ENCODE measurements at places on chromosomes 6 and 20.

- DNase-seq = no peak
These were observed 164.6 kb downstream of the MTFR2 start for GRCh38 chr6:136085370-136086115.

GRCh38 chr20:58112017-58112781, 116.3 kb downstream of the ANKRD60 start:
- peak; percentile 79 for DNase-seq

GRCh38 chr6:44800171-44800783, 412.8 kb downstream of the CDC5L start:
- DNase-seq = peak; percentile 4

- DNase-seq = no peak
These were observed 25.2 kb downstream of the DLL1 start for GRCh38 chr6:170265655-170266054.

GRCh38 chr6:36252005-36252404, 17.9 kb upstream of the PNPLA1 start:
- no peak for DNase-seq

DNA sequence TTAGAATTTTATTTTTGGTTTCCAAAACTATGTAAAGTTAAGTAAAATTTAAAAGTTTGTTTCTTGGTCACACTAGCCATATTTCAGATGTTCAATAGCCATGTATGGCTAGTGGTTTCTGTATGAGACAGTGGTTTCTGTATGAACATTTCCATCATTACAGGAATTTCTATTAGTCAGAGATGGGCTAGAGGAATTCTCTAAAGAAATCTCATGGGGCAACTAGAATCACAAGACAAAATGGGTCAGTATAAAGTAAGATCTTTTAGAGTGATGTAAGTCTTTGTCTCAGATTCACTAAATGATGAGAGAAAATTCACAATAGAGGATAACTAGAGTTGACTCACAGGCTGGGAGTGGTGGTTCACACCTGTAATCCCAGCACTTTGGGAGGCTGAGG, 149.0 kb downstream of the FUT9 start:
- DNase-seq = no peak

GRCh38 chr6:48743738-48744137, 632.7 kb upstream of the PTCHD4 start:
- peak; percentile 19 for DNase-seq

DNA sequence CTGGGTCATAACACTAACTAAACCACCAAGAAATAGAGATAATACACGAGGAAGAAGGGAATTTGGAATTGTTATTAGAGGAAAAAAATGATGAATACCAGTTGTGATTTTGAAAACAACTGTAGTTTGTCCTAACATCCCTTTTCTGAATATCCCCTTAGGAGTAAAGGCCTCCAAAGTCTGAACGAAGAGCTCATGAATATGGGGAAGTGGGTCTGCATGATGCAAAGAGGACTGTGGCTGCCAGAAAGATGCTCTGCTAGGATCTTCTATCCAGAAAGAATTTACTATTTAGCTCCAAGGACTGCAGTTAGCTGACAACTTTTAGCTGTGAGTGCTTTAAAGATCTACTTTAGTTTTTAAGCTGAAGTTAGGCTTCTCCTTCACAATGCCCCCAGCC, 308.8 kb upstream of the HS3ST5 start:
- no peak for DNase-seq

DNA sequence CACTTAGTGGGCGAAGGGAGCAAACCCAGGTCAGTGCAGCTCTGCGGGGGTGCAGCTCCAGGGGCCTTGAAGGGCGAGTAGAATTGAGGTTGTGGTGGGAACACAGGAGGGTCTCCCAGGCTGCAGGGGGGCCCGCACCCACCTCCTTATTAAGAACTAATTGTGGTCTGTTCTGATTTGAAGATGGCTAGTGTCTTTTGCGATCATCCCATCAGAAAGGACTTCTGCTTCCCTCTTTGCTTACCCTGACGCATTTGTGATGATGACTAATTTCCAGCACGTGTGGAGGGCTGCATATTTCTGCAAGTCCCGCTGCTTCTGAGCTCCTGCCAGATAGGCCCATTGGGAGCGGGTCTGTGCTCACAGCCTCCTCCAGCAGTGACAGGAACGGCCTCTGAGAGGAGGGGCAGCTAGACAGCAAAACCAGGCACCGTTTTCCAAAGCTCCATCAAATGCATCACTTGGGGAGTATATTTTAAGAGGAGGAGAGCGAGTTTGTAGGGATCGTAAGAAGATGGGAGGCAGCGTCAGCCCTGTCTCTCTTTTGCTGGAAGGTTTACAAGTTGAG, 268.9 kb downstream of the CDH4 start:
- peak; percentile 61 for DNase-seq

GRCh38 chr6:21981235-21981833, 315.5 kb downstream of the PRL start:
- no peak for DNase-seq

DNA sequence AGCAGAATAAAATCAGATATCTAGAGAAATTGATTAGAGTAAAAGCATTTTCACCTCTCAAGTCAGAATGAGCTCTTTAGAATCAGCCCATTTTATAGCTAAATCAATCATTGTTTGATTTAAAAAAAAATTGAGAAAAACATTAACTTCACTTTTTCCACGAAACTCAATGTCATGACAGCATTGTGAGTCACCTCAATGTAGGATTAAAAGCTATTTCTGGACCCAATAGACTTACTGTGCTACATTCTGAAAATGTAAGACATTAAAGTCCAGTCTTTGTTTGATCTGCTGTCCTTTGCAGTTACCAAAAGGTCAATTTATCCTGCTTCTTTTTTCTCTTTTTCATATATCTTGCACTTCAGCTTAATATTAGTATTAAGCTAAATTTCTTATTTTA, 519.4 kb upstream of the ZNF337 start:
- DNase-seq = peak; percentile 20

DNA sequence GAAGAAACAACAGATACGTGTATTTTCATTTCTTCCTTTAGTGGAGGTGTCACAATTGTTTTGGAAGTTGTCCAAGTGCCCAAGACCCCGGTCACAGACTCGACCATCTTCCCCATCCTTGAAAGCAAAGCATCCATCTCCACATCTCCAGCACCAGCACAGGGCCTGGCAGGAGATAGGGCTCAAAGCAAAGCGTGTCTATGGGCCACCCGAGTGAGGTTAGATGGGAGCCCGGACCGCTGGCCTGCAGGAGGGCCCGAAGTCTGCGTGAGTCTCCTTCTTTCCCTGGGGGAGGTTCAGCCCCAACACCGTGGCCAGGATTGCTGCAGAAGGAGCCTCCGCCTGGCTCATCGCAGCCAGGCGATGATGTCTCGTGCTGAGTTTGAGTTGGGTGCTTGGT, 83.5 kb upstream of the SULF2 start:
- no peak for DNase-seq

DNA sequence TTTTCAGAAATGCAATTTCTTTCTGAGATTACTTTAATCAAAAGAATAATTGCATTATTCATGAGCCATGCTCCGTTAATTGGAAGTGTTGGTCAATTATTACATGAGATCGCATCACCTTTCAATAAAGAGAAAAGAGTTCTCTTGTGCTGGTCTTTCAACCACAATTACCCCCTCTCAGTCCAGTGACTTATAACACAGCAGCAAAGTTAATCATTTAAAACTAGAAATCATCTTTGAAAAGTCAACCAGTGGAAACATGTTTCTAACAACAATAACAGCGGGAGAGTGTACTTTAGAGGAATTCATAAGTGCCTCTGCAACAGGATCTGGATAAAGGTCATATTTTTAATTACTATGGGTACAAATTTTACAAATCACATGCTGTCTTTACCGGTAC, 384.4 kb upstream of the AGPAT4 start:
- no peak for DNase-seq

DNA sequence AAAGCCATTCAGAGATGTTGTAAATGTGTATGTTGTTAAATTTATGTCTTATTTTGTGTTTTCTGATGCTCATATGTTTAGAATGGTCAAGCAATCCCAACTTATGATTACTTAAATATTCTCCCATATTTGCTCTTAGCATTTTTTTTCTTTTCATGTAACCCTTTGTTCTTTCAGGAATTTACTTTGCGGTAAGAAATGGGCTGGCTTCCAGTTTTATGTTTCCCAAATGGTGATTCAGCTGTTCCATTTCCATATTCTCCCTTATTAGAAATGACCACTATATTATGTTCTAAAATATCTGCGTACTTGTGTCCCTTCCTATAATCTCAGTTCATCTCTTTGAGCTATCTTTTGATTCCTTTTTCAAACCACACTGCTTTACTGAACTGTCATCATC, 113.7 kb downstream of the CDH26 start:
- DNase-seq = peak; percentile 33

- DNase-seq = no peak
These were observed 129.2 kb upstream of the AKAP12 start for GRCh38 chr6:151110576-151110905.

DNA sequence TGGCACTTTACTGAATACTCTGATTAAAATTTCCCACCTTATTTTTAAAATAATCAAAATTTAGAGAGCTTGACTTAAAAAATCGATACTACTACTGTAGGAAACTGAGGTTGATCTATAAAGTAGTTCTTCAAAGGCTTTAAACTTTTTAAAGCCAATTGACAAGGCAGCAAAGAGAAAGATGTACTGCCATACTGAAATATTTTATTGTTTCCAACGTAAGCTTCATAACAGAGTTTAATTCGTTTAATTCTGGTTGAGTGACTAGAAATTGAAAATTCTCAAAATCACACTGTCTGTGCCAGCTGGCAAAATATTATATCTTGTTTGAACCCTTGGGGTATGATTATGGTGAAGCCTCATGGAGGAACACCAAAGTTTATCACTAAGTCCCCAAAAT, 207.6 kb downstream of the UNC5CL start:
- DNase-seq = no peak

- no peak for DNase-seq
These were observed 35.1 kb downstream of the RRBP1 start for GRCh38 chr20:17646961-17647301.

DNA sequence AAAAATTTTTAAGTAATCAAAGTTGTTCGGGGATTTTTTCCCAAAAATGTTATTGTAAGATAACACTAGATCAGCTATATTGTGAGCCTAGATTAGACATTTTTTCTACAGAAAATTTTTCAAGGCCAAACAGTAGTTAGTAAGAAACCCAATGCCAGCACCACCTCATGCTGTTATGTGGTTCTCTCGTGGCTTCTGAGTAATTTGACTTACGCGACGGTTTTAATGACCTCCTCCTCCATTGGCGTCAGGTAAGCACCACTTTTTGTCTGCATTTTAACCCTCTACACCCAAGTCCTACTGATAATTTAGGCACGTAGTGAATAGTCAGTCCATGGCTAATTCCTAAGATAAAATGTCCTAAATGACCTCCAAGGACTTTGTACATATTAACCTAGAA, 9.7 kb downstream of the RPS6KA2 start:
- no peak for DNase-seq
